ENCODE measurements at places on chromosomes 13 and 19.

DNA sequence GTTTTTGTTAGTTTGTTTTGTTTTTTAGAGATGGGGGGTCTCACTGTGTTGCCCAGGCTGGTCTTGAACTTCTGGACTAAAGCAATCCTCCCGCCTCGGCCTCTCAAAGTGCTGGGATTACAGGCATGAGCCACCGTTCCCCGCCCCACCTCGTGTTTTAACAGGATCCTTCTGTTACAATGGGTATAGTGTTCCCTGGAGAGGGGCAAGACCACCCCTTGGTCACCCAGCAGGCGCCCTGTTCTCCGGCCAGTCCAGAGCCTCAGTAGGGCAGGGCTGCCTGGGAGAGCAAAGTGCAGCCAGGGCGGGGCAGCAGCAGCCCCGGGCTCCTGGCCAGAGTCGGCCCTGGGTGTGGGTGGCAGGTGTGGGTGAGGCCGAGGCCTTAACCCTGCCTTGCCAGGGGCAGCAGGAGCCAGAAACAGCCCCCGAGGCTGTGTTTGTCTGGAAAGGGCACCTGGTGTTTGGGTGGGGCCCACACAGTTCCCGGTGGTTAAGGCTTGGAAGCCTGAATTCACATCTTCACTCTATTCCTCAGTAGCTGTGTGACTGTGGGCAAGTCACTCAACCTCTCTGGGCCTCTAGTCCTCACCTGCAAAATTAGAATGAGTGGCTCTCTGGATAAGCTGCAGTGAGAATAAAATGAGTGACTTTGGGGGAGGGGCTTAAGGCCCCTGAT lies 7.2 kb downstream of the VASP start:
- no peak for DNase-seq

GRCh38 chr19:49564616-49565045 lies 15.7 kb downstream of the NOSIP start:
- no peak for DNase-seq

GRCh38 chr13:86066611-86067365 lies 267.6 kb upstream of the SLITRK6 start:
- DNase-seq = no peak

- no peak for DNase-seq
These were observed 634.5 kb downstream of the LIG4 start for GRCh38 chr13:107580741-107581412.

GRCh38 chr13:29774830-29775229 lies 75.6 kb downstream of the UBL3 start:
- no peak for DNase-seq

DNA sequence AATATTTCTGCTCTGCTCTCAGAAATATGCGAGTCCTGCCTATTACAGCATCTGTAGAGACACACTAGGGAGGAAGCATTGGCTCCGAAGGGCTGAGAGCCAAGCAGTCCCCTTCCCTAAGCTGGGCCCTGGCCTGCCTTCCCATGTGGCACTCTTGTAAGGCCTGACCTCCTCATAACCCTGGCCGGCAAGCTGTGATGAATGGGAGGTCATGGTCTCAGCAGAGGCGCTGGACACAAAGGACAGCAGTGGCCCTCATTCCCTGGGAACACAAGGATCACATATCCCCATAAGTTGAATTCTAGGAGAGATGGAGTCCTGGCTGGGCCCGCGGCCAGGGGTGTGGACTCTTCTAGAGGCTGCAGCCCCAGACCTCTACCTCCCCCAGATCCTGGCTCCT lies 483.3 kb downstream of the ZNF536 start:
- no peak for DNase-seq

DNA sequence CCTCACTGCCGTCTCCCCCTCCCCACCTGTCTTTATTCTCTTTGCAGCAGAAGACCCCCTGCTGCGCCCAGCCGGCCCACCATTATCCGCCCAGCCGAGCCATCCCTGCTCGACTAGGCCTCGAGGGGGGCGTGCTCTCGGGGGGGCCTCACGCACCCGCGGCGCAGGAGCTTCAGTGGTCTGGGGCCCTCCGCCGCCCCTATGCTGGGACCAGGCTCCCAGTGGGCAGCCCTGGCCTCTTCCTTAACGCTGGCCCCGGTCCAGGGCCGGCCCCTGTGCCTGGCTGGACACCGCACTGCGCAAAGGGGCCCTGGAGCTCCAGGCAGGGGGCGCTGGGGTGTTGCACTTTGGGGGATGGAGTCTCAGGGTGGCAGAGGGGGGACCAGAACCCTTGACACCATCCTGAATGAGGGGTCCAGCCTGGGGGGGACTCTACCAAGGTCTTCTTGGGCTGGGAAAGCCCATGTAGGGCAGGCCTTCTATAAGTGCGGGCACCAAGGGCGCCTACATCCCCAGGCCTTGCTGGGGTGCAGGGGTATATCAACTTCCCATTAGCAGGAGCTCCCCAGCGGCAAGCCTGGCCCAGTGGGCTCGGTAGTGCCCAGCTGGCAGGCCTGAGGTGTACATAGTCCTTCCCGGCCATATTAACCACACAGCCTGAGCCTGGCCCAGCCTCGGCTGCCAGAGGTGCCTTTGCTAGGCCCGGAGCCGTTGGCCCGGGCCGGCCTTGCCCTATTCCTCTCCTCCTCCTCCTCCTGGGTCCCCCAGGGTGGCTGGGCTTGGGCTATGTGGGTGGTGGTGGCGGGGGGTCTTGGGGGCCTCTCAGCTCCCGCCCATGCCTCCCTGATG lies 4.9 kb downstream of the TMED1 start:
- DNase-seq = no peak

DNA sequence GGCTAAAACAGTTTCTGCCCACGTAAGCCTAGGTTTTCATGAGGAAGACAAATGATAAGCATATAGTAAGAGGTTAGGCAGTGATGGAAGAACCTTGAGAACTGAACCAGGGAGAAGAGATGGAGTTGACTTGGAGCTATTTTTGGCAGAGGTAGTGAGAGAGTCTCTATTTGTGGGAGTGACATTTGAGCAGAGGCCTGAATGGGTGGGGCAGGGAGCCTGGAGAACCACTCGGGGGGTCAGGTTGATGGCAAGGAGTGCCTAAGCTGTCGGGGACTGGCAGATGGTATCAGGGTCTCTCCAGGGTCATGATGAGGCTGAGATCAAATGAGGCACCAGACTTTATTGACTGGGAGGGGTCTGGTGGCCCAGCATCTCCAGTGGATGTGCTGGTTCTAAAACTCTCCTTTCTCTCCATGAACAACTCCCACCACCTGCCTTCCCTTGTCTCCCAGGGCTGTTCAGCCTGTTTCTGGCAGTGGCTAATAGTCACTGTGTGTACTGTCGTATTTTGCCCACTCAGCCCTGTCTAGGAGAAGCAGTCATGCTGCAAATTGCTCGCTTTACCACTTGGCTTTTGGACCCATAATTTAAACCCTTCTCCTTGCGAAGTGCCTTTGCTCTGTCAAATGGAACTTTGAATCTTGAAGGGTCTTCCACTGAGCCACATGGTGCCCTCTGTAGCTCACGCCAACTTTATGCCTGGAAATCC lies 3.6 kb downstream of the MAU2 start:
- DNase-seq = no peak

DNA sequence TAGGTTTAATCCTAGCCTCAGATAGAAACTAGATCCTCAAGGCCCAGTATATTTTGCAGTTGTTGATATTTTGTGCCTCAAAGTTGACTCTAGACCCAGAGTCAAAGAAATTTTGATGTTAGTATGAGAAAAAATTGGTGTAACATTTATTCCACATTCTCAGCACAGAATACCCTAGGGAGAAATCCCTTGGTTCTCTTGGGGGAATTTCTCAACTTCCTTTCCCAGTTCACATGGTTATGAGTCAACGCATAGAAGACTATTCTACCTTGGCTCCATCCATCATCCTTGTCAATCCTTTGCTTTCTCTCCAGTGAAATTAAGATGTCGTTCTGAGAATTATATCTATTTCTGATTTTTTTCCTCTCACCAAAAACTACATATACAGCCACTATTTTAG lies 145.3 kb downstream of the POSTN start:
- DNase-seq = no peak

DNA sequence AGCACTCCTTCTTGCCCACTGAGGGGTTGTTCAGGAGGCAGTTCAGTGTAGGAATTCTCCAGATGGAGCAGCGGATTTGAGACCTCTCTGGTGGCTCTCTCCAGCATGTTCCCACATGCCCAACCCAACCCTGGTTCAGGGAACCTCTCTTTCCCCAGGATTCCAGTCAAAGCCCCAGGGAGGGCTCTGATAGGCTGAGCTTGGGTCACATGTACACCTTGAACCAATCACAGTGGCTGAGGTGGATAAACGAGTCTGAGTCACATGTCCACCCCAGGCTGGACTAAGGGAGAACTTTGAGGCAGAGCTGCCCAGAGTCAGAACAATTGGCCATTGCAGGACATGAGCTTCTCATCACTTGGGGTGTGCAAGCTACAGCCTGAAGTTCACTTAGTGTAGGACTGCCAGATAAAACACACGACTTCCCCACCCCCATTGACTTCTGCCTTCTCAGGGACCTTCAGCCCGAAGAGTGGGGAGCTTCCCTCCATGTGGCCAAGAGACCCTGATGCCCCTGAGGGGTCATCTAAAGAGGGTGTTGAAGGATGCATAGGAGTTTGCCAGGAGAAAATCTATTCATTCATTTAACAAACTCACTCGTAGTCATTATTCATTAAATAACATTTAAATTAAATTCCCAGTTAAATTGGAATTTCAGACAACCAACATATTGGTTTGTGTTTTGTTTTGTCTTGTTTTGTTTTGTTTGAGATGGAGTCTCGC lies 4.0 kb upstream of the MAST3 start:
- DNase-seq = peak; percentile 45

- no peak for DNase-seq
These were observed 372.0 kb downstream of the EFNB2 start for GRCh38 chr13:106163426-106163825.

- DNase-seq = no peak
These were observed 171.1 kb downstream of the KCTD12 start for GRCh38 chr13:76715075-76715474.

GRCh38 chr19:48627201-48627864 lies 8.0 kb downstream of the SPHK2 start:
- no peak for DNase-seq

DNA sequence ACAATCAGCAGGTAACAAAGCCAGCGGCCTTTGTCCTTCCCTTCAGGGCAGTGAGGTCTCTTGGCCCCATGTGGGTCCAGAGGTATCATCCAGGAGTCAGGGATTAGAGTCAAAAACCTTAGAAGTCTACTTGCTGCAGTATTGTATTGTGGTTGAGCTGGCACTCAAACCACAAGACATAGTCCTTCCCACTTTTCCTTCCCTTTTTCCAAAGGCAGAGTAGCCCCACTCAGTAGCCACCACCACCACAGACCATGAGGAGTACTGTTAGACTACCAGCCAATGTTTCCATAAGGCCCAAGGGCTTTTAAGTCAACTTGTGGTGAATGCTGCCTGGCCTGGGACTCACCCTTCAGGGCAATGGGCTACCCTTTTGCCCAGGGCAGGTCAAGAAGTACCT lies 27.1 kb upstream of the CCNA1 start:
- DNase-seq = no peak

DNA sequence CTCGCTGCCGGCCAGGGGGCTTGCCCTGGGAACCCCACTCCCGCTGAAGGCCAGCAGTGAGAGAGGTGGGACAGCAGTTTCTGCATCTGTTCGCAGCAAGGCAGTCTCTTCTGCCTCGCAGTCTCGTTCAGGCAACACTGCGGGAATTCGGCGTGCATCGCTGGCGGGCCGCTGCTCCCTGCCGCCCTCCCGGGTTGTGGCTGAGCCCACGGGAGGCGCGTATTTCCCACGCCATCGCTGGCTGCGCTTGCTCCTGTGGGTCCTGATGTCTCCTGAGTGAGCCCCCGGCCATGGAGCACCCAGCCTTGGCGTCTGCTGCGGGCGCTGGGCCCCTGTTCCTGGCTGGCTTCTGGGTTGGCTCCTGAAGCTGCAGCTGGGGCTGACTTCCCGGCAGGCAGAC lies 227.9 kb downstream of the TEX29 start:
- DNase-seq = no peak
